Activated CD8-positive, alpha-beta memory T cell treated with anti-CD3 and anti-CD28 coated beads for 24 hours (primary cell): ENCODE measurements at places on chromosomes 2 and 18.
A peak's percentile ranks its signal among the peaks of the same experiment; 100 is the strongest.

- DNase-seq: no peak
Measured at GRCh38 chr2:227462462-227462951, 9.4 kb upstream of the AGFG1 start.

GRCh38 chr2:222440673-222441422 lies 16.5 kb downstream of the SGPP2 start:
- no peak for DNase-seq

GRCh38 chr2:183998041-183998796 lies 600.1 kb upstream of the ZNF804A start:
- DNase-seq: no peak

GRCh38 chr18:37254236-37254754 lies 311.3 kb downstream of the CELF4 start:
- DNase-seq: no peak

GRCh38 chr2:101200676-101201075 lies 49.5 kb upstream of the TBC1D8 start:
- DNase-seq: no peak

- no peak for DNase-seq
Measured at GRCh38 chr2:121078899-121079298, 206.1 kb downstream of the TFCP2L1 start.

GRCh38 chr2:46014911-46015654 lies 282.1 kb upstream of the EPAS1 start:
- no peak for DNase-seq

- peak; percentile 72 for DNase-seq
Measured at GRCh38 chr2:12702168-12703121, 14.3 kb upstream of the TRIB2 start.

- no peak for DNase-seq
Measured at GRCh38 chr2:212968284-212969081, 182.9 kb downstream of the IKZF2 start.

GRCh38 chr18:69528435-69528834 lies 127.7 kb downstream of the DOK6 start:
- DNase-seq: no peak

DNA sequence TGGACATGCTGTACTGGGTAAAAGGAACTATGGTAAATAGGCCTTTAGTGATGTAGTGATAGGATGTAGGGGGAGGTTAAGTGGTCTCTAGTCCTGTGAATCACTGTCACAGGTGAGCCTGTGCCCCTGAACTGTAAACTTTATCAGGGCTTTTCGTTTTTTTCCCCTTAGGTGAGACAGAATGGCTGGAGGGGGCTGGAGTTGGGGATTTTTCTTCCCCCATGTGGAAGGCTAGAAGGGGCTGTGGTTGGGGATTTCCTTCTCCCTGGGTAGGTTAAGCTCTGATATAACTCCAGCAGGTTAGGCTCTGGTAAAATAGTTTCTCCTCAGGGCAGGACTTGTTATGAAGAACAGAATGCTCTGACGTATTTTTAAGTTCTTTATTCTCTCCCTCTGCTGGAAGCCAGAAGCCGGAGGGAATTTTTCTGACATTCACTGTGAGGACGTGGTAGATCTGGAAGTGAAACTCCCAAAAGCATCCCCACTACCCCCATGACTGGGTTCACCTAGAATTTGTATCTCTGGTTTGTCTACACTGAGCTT lies 28.5 kb downstream of the PIKFYVE start:
- no peak for DNase-seq

DNA sequence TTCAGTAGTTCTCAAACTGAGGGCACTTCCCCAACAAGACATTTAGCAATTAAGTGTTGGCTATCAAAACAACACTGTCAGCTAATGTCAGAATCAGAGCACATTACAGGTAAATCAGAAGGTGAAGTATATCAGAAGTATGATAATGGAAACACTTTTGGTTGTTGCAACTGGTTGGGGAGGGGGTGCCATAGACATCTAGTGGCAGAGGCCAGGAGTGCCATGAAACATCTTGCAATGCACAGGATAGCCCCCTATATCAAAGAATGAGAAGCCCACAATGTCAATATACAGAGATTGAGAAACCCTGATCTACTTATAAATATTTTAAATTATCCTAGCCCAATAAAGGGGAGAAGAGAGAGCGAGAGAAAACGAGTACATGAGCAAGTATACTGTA lies 4.9 kb upstream of the XPO1 start:
- DNase-seq: no peak

DNA sequence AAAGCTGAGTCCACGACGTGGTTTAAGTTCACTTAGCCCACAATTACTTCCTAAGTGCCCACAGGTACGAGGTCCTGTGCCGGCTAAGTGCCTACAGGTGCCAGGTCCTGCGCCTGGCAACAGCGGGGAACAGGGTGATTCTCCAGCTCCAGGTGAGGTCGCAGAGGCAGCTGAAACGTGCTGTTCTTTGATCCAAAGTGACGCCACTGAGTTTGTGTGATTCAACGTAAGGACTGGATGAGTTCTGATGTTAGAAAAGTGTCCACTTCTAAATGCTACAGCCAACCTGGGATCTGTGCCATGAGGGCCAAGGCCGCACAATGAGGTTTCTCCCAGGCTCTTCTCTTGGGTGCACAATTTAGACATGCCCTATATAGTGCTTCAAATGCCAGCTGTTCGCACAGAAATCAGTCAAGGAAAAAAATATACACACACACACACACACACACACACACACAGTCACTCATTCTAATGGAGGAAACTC lies 57.5 kb downstream of the NDUFA10 start:
- no peak for DNase-seq

- DNase-seq: no peak
Measured at GRCh38 chr2:200300065-200300464, 6.4 kb upstream of the SPATS2L start.

- no peak for DNase-seq
Measured at GRCh38 chr2:194714541-194714940, 942.5 kb upstream of the SLC39A10 start.

GRCh38 chr2:163264341-163264740 lies 425.8 kb upstream of the KCNH7 start:
- DNase-seq: no peak

DNA sequence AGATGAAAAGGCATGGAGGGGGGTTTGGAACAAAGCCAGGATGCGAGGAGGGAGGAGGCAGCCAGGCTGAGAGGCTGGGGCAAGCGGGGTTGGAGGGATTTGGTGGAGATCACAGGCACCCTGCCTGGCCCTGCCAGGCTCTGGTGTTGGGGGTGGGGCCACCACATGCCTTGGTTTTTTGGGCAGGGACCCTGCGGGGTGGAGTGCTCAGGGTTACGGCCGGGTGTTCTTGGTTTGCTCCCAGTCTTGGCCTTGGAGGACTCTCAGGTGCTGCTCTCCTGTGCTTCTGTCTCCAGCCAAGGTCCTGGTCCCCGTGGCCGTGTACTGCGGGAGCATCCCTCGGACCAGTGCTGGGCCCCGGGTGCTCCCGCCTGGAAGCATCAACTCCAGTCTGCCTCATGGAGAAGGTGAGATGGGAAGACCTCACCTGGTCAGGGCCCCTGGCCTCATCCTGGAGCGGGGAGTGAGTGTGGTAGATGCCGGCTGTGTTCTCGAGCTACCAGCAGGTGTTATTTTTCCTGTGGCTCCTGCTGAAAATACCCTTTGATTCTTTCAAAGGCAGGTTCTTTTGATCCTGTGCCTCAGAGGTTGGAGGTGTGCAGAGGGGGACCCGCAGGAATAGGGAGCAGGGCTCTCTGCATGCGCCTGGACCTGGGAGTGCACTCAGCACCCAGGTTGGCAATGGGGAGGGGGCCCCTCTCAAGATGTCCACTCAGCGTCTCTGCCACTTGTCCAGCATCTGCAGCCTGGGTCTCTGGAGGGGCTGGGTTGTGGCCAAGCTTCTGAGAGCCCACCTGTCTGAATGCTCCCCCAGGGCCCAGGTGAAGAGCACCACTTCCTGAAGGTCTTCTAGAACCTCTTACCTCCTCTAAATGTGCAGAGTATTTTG lies 17.0 kb downstream of the TOGARAM2 start:
- no peak for DNase-seq

DNA sequence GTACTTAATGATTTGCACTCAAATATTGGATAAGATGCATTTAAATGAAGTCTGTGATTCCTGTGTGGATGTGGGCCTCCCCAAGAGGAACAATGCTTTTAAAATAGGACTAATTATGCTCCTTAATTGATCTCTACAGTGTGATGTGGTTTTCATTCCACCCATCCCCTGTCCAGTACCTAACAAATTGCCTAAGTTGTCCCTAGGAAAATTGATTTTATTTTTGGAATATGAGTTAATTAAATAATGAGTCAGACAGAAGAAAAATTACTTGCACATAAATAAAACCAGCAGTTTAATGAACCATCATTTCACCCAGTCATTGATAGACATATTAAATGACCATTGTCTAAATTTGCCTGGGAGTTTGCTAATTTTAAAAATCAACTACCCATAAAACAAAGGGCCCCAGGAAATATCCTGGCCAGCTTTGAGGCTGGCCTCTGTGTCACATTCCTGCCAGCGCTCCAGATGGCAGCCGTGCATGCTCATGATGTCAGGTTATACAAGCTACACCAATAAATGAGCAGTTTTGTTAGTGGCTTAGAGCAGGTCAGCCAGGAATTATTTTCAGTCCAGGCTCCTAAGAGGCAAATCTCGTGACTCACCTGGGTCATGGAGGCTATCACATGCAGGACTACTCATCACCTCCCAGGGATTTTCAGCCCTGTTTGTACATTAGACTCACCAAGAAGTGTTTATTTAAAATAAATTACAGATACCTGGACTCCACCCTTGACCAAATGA lies 31.9 kb downstream of the ABHD3 start:
- DNase-seq: no peak

DNA sequence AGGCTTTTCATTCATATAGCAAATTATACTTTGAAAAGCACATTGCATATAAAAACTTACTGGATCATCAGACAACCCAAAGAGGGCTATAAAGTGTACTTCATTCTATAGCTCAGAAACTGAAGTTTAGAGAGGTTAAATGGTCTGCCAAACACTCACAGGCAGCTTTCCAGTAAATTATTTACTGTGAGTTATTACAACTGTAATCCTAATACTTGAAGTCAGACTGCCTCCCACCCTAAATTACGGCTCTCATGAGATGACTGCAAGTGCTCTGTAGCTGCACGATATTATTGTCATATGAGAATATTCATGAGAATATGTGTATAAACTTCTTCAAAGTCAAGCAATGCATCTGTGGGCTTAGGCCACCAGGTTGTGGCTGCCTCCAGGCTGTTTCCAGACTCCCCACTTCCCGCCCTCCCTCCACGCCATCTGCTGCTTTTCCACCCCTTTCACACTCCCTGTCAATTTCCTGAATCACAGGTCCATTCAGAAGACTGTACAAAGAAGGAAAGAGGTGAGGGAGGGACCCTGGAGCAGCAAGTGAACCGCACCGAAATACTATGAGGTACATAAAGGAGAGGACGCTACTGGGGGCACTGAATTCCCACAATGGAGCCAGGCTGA lies 111.1 kb upstream of the SPOPL start:
- DNase-seq: no peak

DNA sequence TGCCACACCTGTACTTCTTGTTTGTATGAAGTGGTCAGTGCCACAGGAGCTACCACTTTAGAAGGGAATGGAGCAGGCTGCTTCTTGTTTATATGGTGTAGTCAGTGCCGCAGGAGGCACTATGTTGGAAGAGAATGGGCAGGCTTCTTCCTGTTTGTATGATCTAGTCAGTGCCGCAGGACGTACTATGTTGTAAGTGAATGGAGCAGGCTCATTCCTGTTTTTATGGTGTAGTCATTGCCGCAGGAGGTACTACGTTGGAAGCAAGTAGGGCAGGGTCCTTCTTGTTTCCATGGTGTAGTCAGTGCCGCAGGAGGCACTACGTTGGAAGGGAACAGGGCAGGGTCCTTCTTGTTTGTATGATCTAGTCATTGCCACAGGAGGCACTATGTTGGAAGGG lies 27.3 kb downstream of the TPO start:
- no peak for DNase-seq

DNA sequence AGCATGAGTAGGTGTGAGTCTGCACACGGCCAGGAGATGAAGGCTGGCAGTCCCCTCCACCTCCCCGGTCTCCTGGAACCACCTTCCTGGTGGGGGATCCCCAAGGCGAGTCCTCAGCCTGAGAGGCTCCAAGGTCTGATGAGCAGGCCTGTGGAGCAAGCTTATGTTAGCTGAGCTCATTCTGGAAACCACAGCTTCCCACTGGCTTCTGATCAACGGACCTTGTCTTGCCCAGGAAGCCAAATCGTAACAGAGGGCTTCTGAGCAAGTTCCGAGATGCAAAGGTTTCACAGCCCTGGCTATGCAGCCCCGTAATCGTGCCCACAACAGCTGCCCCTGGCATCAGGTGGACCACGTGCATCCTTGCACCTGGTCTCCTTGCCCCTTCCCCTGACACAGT lies 28.8 kb upstream of the GPR55 start:
- peak; percentile 59 for DNase-seq

GRCh38 chr2:231364961-231365810 lies 30.3 kb upstream of the B3GNT7 start:
- no peak for DNase-seq

DNA sequence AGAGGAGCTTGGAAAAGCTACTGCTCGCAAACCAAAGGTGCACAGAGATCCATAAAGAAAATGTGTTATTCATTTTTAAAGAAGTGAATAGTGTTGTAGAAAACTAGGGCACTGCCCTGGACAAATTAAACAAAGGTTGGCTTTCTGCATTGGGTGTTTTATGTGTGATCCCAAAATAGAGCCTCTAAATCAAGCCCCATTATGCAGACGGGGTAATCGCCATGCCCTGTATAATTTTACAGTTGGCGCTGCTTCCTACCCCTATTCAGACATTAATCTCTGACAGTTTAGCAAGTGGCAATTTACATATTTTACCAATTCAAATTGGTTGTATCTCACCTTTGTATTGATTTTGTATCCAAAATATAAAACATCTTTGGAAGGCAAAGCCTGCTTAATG lies 109.1 kb downstream of the PID1 start:
- no peak for DNase-seq

- DNase-seq: no peak
Measured at GRCh38 chr2:233129351-233129978, 69.3 kb downstream of the INPP5D start.

GRCh38 chr2:204033611-204034495 lies 97.3 kb downstream of the ICOS start:
- DNase-seq: no peak

- no peak for DNase-seq
Measured at GRCh38 chr18:57954935-57955334, 89.1 kb upstream of the NEDD4L start.

GRCh38 chr18:75201282-75202270 lies 7.4 kb downstream of the PTGR3 start:
- DNase-seq: no peak

- no peak for DNase-seq
Measured at GRCh38 chr18:36294031-36294430, 3.5 kb upstream of the FHOD3 start.

GRCh38 chr2:189782221-189782671 lies 1.9 kb downstream of the ORMDL1 start:
- no peak for DNase-seq

DNA sequence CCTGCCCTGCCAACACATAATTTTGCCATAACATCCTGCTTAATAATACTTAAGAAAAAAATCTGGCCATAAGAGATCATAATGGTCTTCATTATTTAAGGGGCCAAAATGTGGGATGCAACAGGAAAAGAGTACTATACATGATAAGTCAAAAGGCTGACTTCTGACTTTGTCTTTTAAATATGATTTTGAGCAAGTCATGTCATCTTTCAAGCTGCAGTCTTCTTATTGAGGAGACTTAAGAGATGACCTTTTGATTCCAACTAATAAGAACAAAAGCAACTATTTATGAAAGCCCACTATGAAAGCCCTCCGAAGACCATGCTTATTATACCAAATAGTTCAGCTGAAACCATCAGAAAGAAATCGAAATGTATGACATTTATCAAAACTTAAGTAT lies 41.6 kb downstream of the PUM2 start:
- DNase-seq: no peak

- no peak for DNase-seq
Measured at GRCh38 chr18:75422341-75422910, 5.1 kb downstream of the SMIM21 start.
